ENCODE measurements at places on chromosomes 12 and 14. TPM values are rescaled to one million over a fixed set of nuclear protein-coding genes. Genes with fewer than 3 reads are reported as not detected.

GRCh38 chr12:70722584-70723343, 85.5 kb upstream of the PTPRB start:
- DNase-seq = no peak

DNA sequence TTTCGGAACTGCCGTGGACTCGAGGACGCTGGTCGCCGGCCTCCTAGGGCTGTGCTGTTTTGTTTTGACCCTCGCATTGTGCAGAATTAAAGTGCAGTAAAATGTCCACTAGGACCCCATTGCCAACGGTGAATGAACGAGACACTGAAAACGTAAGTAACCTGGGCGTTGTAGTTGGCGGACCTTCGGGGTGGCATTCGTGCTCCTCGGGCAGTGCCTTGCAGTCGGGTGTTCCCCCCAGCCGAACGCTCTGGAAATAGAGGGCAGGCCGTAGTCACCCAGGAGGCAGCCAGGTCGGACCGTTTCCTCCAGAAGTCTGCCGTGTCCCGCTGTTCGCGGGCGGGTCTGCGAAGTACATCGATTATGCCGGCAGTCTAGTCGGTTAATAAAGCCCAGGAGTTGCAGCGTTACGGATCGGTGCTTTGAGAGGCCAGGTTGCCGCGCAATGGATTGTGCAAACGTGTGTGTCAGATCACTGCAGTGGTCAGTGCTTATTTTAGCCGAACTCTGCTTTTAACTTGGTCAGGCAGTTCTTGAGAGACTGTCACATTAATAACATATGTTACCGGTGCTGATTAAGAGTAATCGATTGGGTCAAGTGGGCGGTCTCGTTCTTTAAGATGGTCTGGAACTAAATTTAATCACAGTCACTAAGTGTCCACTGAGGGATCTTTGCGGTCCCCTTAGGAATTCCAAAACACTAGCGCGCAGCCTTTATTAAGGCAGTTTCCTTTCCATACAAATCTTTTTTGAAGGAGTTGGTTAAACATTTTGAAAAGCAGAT, 906 bp downstream of the MARK3 start:
- peak; percentile 52 for DNase-seq

DNA sequence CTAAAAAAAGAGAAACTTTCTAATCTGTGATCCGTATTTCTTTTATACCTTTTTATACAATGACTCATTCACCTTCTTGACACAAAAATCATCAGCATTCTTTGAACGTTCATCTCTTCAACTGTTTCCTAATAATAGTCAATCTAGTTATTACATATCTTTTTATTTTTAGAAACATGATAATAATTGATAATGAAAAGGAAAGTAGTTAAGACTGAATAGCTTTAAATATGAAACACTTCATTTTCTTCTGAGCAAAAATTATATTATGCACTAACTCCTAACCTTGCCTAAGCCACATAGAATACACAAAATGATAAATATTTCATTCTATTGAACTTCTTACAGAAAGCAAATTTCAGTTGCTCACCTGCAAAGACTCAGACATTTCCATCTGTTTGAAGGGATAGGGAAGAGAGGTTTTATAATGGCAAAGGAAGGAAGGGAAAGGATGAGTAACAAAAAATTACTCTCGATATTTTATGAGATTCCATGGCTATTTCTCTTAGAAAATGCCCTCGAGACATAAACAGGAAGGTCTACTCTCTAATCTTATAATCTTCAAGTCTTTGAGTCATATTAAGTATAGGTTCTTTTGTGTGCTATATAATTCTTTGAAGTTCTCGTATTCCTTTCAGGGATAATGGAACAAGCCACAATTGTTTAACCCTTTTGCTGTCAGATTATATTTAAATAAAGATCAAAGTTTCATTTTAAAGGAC, 7.5 kb upstream of the KLHL42 start:
- no peak for DNase-seq

SLC7A7 gene
- total RNA-seq = 7.1 TPM

DNA sequence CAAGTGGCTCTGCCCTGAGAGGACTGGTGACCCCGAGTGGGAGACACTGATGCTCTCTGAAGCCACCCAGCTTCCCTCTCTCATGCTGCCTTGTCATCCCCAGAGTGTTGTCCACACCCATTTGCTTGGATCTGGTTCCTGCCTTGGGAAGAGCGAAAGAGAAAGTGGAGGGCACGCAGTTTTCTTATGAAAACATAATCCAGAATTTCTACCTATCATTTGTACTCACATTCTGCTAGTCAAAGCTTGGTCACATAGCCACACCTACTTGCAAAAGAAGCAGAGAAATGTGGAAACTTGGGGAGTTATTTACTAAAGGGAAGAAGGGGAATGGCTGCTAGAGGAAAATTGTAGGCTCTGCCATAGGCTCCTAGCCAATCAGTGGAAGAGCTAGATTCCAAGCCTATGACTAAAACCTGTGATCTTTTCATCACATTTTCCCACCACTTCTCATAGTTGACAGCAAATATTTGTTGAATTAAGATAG, 326.3 kb downstream of the ZFP36L1 start:
- DNase-seq = no peak

DNA sequence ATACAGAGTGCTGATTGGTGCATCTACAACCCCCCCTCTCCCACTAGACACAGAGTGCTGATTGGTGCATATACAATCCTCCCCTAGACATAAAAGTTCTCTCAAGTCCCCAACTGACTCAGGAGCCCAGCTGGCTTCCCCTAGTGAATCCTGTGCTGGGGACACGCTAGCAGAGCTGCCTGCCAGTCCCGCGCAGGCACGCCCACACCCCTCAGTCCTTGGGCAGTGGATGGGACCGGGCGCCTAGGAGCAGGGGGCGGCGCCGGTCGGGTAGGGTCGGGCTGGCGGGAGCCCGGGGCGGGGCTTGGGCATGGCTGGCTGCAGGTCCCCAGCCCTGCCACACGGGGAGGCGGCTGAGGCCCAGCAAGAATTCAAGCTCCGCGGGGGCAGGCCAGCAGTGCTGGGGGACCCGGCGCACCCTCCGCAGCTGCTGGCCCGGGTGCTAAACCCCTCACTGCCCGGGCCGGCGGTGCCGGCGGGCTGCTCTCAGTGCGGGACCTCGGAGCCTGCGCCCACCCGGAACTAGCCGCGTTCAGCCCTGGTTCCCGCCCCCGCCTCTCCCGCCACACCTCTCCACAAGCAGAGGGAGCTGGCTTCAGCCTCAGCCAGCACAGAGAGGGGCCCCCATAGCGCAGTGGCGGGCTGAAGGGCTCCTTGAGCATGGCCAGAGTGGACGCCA, 64.3 kb upstream of the DDHD1 start:
- DNase-seq = peak; percentile 47

TMEM30B gene
- 6.7 TPM for total RNA-seq
